ENCODE measurements at places on chromosomes 2 and 18. TPM values are rescaled to one million over a fixed set of nuclear protein-coding genes. Genes with fewer than 3 reads are reported as not detected.

The DYNAP gene
- total RNA-seq = not detected

The XIRP2 gene
- not detected for total RNA-seq

The IL36G gene
- total RNA-seq = not detected

The KCNG3 gene
- 0.74 TPM for total RNA-seq

GRCh38 chr2:42951263-42951938 lies 159.0 kb upstream of the HAAO start:
- DNase-seq = no peak

- no peak for DNase-seq
Observed at GRCh38 chr2:153388246-153388645, 90.3 kb downstream of the RPRM start.

GRCh38 chr2:15069149-15069548 lies 436.6 kb downstream of the LRATD1 start:
- no peak for DNase-seq

DNA sequence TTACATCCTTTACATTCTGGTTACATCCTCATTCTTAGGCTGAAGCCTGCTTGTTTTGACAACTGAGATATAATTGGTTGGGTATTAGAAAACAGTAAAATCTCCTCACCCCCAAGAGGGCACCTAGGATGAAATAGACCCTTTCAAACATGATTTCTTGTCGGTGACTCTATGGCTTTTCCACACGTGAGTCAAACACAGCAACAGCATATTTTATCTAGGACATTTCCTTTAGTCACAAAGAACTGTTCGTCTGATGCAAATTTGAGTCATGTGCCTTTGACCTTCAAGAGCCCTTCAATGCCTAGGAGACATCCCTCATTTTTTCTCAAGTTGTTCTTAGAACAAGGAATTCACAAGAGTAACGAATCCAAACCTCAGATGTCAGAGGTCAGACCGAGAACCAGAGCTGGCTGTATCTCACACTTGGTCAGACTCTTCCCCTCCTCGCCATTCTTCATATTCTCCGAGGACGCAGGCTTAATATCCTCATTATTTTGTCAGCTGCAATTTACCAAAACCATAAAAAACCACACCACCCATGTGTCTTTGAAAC lies 60.5 kb upstream of the ALKAL2 start:
- no peak for DNase-seq

GRCh38 chr2:69988086-69988635 lies 26.7 kb upstream of the ASPRV1 start:
- no peak for DNase-seq

DNA sequence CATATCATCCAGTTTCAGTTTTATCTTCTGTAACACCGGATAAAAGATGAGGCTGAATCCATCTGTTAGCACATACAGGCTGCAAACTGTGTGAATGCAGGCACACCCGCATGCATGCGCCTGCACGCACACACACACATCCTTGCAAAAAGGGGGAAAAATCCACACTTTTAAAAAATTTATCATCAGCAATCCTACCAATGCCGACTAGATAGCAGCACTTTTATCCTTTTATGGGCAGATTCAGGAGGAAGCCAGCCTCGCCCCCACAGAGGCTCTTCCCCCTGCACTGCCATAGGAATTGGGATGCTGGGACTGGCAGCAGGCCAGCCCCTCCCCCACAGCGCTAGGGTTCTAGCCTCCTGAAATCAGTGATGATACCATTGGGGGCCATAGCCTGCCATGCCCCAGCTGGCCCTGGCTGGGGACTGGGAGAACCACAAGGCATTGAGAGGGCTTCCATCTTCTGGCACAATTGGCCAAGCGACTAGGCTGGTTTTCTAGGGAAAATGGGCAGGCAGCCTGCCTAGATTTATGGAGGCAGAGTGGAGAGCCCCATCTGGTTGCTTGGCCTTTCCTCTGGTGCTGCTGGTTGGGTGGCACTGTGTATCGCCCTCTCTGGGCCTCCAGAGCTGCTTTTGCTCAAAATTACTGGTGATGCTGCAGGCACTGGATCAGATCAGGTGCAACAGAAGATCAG lies 25.5 kb downstream of the CYRIA start:
- no peak for DNase-seq

DNA sequence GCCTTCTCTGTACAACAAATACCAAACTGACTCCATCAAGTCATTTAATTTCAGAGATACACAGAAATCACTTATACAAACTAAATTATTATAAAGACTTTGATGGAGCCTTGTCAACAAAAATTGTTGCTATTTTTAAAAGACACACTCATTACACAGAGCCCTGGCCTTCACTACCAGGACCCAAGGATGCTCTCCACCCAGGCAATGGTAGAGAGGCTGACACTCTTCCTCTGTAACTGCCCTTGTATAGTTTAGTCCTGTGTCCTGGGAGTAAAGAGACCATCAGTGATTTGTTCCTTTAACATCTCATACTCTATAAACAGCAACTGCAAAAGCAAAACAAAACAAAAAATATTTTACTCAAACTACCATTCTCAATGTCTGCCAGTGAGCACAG lies 173.5 kb downstream of the TCF4 start:
- no peak for DNase-seq

Measured in vagina (tissue), 2 donors.